Ascending aorta (tissue), 2 donors: ENCODE measurements at places on chromosomes 4 and X. TPM values are rescaled to one million over a fixed set of nuclear protein-coding genes. Genes with fewer than 3 reads are reported as not detected.

DNA sequence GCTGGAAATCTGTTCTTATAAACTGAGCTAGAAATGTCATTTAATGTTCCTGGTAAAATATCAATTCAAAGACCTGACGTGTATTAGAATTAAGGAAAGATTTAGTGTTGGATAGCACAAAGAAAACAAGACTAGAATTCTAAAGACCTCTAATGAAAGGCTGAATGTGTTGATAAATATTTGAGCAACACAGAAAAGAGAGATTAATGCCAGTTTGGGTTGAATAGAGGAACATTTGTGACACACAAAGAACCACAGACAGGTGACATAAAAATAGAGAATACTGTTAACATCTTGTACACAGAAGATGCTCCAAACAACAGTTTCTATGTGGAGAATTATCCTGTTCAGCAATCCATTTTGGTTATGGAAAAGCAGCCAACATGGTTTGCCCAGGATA, 222.1 kb upstream of the GALNT7 start:
- DNase-seq: no peak

DNA sequence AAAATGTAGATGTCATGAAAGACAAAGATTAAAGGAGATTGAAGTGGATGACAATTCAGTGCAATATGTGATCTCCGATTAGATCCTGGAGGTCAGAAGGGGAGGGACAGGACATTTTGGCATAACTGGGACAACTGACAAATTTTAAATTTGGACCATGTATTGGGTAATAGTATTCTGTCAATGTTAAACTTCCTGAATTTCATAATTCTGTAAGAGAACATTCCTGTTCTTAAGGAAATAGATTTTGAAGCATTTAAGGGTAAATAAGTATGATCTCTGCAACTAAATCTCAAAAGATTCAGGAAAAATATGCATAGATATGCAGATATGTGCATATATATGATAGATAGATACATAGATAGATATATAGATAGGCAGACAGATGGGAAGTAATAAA, 11.0 kb downstream of the ODAPH start:
- no peak for DNase-seq

DNA sequence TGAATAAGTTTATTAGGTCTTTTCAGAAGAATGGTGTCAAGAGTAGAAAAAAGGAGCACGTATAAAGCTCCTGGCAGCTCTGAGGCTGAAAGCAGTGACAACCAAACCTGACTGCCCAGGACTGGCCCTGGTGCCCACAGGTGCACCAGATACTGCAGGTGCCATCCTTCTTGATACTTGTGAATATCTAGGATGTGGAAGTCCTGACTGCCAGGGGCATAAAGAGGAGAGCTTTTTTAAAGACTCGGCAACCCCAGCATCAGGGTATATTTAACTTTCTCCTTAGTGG, 60.7 kb downstream of the TMEM150C start:
- no peak for DNase-seq

The NPFFR2 gene
- total RNA-seq: not detected

- no peak for DNase-seq
These were observed 18.9 kb upstream of the PCDH10 start for GRCh38 chr4:133130171-133130570.

The GSTCD gene
- total RNA-seq: 4.4 TPM

GRCh38 chr4:29565256-29565655, 1154.9 kb upstream of the PCDH7 start:
- DNase-seq: no peak

GRCh38 chr4:35541888-35542213, 702.5 kb downstream of the ARAP2 start:
- no peak for DNase-seq

GRCh38 chr4:8314691-8315255, 45.2 kb downstream of the HTRA3 start:
- no peak for DNase-seq

The STK32B gene
- 2.3 TPM for total RNA-seq

DNA sequence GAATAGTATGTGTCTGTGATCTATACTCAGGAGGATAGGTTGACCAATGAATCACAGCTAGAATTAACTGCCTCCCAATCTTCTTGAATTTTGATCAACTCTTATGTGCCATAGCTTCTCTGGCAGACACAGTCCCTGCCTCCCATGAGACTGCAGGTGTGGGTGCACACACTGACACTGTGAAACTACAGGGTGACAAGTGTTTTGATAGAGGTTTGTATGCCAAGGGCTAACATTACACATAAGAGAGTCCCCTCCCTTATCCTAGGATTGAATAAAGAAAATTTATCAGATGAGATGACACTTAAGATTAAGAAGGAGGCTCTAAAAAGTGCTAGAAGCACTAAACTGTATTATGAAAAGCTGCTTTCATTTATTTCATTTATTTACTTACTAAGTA, 218.4 kb upstream of the BMP3 start:
- no peak for DNase-seq

The STATH gene
- total RNA-seq: not detected

DNA sequence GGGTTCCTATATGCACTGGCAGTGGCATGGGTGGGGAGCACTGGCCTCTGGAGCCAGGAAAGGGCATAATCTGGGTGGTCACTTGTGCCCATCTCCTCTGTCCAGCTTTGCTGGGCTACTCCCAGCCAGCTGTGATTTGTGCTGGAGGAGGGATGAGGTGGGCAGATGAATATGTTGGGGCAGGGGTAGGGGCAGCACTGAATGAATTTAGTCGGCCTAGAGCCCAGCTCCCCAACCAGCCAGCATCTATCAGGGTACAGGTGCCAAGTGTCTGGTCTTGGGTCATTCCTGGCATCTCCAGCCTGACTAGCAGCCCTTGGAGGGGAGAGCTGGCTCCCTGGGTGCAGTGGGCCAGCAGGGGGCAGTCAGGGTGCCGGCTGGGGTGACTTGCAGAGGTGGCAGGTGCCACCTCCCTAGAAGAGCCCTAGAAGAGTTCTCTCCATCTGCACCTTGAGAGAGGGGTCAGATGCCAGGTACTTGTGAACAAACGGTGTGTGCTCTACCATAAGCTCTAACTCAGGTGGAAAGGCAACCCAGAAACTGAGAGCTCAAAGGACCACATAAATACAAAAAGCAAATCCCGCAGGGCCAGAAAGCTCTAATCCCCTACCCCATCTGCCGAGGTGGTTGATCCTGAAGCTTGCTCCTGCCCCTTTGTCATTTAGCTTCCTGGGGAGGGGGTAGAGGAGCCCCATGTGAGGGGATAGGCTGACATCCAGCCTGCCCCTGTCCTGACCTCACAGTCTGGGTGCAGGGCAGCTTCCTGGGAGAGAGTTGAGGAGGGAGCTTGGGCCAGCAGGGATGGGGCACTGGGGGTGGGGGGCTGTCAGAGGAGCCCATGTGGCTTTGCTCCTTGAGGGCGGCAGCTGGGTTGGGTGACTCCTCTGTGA, 2.2 kb downstream of the SORCS2 start:
- DNase-seq: peak; percentile 60

The BANK1 gene
- total RNA-seq: not detected

The FAM149A gene
- total RNA-seq: 13.9 TPM

DNA sequence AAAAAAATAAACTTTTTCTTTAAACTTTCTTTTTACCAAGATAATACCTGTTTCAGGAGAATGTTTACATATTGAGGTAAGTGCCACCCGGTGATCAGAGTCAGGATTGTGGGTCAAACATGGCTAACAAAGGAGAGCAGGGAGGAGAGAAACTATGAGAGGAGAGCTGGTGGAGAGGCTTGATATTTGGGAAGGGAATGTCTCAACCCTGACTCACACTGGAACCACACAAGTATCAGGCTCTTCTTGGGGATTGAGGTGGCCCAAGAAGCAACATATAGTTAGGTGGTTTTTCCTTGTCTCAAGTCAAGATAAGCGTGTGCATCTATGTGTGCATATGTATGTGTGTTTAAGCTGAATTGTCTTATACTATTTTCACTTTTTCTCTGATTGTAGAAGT, 6.7 kb downstream of the TCEAL1 start:
- DNase-seq: no peak

- DNase-seq: peak; percentile 96
These were observed 923 bp upstream of the CPEB2 start for GRCh38 chr4:15001248-15001868.

The MGST2 gene
- 34.4 TPM for total RNA-seq

DNA sequence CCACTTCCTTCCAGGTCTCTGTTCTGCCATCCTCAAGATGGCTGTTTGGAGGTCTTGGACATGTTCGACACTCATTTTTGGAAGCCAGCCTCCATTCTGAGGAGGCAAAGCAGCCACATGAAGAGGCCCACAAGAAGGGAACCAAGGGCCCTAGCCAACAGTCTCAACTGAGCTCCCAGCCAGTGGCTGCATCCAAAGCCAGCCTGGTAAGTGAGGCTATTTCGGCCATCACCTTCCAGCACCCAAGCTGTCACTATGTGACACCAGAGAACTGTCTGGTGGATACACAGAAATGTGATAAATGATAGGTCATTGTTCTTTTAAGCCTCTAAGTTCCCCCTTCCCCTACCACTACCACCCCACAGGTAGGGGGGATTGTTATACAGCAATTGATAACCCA, 127.2 kb downstream of the NPNT start:
- DNase-seq: no peak

GRCh38 chr4:148044912-148045352, 313.0 kb downstream of the ARHGAP10 start:
- DNase-seq: no peak

- DNase-seq: no peak
These were observed 204.6 kb downstream of the SCFD2 start for GRCh38 chr4:53161051-53161786.

- no peak for DNase-seq
These were observed 133.1 kb downstream of the AKAP4 start for GRCh38 chrX:50067435-50068284.
